Activated T-cell treated with anti-CD3 and anti-CD28 coated beads for 1 hour (primary cell): ENCODE measurements at places on chromosomes 3 and 15.

DNA sequence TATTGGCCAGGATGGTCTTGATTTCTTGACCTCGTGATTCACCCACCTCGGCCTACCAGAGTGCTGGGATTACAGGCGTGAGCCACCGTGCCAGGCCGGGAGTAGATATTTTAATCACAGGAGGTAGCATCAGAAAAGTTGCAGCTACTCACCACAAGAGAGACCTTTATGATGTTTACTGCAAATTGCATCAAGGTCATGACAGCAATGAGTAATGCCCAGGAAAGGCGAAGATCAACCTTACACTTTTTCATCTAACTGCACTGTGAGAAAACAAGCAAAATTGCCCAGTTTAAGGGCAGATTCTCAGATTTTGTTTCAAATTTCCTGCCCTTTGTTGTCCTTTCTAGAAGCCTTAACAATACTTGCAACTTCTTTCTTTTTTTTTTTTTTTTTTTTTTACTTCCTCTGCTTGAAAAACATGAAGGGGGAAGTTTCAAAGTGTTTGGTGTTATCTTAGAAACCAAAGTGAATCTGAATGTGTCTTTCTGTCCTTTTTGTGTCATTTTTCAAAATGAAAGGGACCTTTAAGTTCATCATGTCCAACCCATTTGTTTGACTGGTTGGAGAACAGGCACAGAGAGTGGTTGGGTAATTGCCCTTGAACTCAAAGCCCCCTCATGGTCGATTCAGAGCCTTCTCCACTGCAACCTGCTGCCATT lies 25.0 kb downstream of the TGFBR2 start:
- DNase-seq = no peak

DNA sequence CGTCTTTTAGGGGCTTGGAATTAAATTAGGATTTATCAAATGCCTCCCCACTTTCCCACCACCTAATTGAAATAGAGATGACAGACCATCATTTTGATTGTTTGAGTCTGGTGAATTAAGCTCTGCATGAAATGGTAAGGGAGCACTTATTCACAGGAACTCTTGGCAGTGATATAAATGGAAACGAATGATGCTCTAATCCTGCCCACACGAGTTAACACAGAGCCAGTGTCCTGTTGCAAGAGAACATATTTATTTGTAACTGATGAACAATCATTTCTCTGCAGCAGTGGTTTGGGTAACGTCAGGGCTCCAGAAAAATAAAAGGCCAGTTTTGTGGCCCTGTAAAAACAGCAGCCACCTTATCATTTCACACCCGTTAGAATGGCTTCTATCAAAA lies 163.3 kb downstream of the FEZF2 start:
- DNase-seq = no peak

GRCh38 chr3:14487086-14487485 lies 53.1 kb downstream of the GRIP2 start:
- no peak for DNase-seq

DNA sequence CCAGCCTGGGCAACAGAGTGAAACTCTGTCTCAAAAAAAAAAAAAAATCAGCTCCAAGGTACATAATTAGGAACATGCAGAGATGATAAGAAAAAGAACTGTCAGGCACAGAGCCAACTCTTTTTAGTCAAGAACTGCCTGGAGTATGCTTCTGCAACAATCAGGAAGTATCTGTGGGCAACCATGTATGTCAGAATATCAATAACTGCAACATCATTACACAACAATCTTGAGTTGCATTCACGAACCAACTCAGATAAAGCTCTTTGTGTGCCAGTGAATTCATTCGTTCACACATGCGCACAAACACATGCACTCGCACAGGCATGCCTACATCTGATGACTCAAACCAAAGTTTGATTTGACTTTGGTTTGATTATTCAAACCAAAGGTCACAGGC lies 32.1 kb downstream of the EFHB start:
- no peak for DNase-seq

- DNase-seq = no peak
Observed at GRCh38 chr15:77417602-77418001, 2.3 kb downstream of the PEAK1 start.

GRCh38 chr15:41512940-41513505 lies 604 bp downstream of the LTK start:
- no peak for DNase-seq

DNA sequence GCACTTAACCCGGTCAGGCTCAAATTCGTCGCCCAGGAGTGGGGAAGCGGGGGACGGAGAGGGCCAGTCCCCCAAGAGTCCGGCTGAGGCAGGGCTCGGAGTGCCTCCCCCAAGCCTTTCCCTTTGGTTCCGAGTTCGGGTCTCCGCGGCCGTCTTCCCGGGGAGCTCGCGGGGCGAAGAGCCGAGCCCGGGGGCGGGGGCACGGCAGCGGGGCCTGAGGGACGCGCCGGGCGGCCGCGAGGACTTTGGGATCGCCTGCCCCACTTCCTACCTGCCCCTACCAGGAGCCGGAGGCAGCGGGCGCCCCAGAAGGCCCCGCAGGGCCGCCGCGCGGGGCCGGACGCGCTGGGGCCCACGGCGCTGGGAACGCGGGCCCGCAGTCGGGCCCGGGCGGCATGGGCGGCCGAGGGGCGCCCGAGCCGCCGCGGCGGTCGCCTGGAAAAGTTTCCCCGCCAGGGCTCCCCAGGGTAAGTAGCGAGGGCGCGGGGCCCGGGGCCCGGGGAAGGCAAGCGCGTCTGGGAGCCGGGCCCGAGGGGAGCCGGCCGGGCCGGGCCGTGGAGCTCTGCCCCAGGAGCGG lies 2.8 kb downstream of the FURIN start:
- DNase-seq = peak; percentile 17

DNA sequence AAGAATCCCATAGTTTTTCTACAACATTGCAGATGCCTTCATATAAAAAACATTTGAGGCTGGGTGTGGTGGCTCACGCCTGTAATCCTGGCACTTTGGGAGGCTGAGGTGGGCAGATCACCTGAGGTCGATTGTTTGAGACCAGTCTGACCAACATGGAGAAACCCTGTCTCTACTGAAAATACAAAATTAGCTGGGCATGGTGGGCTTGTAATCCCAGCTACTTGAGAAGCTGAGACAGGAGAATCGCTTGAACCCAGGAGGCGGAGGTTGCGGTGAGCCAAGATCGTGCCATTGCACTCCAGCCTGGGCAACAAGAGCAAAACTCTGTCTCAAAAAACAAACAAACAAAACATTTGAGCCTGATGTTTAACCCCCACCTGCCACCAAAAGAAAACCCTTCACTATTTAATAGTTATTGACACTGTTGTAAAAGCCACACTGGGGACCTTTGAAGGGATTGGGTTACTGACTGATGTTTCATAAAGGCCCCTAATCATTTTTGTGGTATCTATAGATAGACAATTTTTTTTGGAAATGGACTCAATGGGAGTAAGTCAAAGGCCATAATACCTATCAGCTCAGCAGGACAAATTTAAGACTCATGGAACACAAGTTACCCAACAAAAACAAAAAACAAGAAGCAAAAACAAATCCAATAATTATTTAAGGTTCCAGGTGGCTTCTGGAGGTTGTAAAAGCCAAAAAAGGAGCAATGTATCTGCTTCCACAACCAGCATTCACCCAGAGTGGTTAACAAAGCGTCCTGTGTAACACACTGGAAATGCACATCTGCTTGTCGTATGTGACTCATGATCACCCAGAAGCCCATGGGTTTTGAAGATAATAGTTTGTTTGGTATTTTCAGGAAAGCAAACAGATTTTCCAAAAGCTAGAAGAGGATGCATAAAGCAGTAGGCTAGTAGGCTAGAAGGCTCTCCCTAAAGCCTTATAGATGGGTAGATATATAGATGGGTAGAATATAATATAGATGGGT lies 41.2 kb downstream of the CDCP1 start:
- no peak for DNase-seq

GRCh38 chr3:184578822-184579221 lies 17.2 kb downstream of the EPHB3 start:
- no peak for DNase-seq

DNA sequence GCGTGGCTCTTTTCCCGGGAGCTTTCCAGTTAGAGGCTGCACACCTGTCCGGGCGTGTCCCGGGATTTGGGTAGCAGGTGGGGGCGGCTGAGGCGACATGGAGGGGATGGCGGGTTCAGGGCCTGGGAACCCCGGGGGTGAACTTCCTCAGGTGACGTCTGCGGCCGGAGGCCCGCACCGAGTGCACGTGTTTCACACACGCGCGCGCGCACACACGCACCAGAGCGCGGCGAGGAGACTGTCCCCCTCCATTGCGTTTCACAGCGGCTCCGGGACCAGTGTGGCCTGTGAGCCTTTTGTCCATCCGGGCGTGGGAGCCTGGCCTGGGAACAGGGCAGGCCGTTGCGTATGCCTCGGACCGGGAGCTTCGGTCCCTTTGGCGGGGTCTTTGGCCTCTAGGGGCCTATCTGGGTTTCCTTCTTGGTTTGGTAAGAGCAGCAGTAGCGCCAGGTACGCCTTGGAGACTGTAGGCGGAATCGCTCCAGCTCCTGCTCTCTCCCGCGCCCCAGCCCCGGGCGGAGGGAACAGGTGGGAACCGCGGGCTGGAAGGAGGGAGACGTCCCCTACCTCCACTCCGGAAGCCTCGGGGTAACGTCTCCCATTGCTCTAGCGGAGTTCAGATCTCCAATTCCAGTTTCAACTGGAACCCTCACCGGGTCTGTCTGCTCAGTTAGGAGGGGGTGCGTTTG lies 220.0 kb downstream of the MEIS2 start:
- no peak for DNase-seq

GRCh38 chr15:67908756-67909155 lies 68.9 kb upstream of the RNU6-1 start:
- no peak for DNase-seq

DNA sequence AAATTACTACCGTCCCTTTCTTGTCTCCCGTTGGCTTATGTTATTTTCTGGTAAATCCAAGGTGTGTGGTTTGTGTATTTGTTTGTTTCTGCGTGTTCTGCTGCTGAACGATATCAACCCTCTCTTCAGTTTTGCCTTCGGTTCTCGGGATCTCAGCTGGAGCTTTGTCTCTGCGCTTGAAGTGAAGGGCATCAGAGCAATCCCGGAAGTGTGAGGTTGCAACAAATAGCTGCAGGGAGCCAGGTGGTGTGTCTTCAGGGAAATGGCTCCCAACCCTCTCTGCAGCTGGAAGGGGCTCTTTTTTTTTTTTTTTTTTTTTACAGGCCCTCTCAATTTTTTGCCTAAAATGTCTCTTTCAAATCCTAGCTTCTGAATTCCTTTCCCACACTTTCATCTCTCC lies 116.4 kb upstream of the RGMA start:
- DNase-seq = no peak

GRCh38 chr15:27210176-27210575 lies 239.2 kb downstream of the GABRG3 start:
- DNase-seq = no peak

- DNase-seq = peak; percentile 56
Observed at GRCh38 chr15:82108489-82109078, 62.8 kb upstream of the MEX3B start.

DNA sequence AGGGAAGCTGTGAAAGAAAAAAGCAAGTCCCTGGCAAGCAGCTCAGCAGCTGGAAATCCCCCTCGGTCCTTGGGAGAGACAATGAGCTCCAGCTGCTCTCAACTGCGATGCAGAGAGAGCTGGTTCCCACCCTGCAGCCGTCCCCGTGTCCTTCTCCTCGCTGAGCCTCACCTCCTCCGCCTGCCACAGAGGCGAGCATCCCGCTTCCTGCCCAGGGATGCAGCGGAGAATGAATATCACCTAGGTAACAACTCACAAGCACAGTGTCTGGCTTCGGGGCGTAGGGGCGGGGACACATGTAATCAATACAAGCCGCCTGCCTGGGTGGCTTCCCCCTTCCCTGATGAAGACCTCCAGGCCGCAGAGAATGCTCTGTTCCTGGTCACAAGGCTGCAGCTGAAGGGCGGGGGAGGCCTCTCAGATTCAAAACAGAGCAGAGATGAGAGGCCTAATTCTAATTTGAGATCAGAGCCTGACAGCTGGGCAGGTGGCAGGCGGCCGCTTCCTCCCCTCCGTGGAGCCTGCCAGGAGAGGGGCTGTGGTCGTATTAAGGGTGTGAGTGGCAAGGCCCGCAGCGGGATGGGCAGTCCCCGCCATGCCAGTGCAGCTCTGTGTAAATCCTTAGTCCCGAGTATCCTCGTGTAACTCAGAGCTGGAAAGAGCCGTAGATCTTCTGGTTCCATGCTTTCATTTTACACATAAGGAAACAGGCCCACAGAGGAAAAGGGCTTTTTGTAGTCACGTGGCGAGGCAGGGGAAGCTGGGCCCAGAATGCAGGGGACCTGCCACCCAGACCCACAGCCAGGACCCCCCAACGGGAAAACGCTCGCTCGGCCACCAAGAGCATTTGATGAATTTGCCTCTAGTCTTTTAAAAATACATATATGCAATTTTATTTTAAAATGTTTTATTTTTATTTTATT lies 24.3 kb downstream of the ZDHHC19 start:
- no peak for DNase-seq

DNA sequence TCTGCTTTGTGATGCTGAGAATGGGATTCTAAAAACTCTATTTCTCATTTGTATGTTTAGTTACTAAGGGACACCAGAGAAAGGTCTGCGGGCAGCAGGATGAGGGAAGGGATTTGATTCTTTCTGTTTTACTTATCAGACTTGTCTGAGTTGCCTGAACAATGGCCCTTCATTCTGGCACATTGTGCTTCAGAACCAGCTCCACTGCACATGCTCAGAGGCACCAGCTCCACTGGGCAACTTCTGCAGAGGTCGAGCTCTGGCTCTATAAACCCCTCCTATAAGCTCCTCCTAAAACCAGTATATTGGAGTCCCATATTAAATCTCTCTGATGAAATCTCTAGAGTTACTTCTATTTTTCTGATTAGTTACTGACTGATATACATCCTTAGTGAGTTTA lies 453.2 kb upstream of the CDIN1 start:
- no peak for DNase-seq

DNA sequence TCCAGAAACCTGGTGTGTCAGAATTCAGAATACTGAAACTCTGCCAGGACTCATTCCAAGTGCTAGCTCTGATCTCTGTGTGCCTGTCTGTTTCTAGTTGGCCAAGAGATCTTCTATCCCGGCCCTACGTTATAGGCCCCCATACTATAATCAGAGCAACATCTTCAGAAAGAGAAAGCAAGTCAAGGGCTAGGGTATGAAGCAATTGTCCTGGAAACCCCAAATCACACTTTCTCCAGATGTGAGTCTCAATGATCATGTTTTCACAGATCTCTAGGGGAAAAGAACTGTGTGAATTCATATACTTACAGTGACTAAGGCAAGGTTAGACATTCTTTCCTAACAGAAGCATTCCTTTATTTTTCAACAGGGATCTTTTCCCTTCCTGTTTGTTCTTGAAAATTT lies 309.7 kb downstream of the SLC9A9 start:
- DNase-seq = no peak

GRCh38 chr3:14989943-14990779 lies 42.8 kb downstream of the NR2C2 start:
- DNase-seq = no peak

DNA sequence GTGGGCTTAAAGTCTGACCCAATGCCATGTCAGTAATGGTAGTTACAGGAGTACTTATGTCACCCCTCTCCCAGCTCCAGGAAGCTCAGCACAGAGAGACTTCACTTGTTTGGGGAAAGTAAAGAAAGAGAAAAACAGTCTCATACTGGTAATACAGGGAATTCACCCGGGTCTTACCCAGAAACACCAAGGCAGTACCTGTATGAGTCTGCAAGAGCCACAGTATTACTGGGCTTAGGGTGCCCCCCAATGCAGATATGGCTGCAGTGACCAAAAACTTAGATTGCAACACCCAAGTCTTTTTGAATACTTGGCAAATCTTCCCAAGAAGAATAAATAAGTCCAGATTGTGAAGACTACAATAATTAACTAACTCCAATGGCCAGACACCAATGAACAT lies 622.1 kb downstream of the IGSF11 start:
- DNase-seq = no peak

- DNase-seq = no peak
Observed at GRCh38 chr15:25543196-25543595, 104.4 kb upstream of the UBE3A start.
